ENCODE measurements at places on chromosomes 11 and 22.

- H3K27ac ChIP-seq, result no peak overlapping the region
- no peaks in the 10 kb centered on the region for H3K4me1 ChIP-seq
Observed at GRCh38 chr11:119218141-119218878, 12.2 kb downstream of the CBL start.

- H3K36me3 ChIP-seq, result no peaks in the 10 kb centered on the region
- H3K4me3 ChIP-seq, result no peak overlapping the region
- no peaks in the 10 kb centered on the region for H3K27me3 ChIP-seq
- DNase-seq, result no peak
- no peak overlapping the region for H3K27ac ChIP-seq
Observed at GRCh38 chr22:44940130-44940529, 69.7 kb downstream of the PHF21B start.

- no peaks in the 10 kb centered on the region for H3K36me3 ChIP-seq
- H3K27ac ChIP-seq, result no peak overlapping the region
- H3K4me1 ChIP-seq, result peaks cover 10% of the 10 kb centered on the region
- H3K27me3 ChIP-seq, result no peaks in the 10 kb centered on the region
- no peak overlapping the region for H3K4me3 ChIP-seq
- DNase-seq, result no peak
Observed at GRCh38 chr11:66904561-66904960, 47.7 kb downstream of the LRFN4 start.

DNA sequence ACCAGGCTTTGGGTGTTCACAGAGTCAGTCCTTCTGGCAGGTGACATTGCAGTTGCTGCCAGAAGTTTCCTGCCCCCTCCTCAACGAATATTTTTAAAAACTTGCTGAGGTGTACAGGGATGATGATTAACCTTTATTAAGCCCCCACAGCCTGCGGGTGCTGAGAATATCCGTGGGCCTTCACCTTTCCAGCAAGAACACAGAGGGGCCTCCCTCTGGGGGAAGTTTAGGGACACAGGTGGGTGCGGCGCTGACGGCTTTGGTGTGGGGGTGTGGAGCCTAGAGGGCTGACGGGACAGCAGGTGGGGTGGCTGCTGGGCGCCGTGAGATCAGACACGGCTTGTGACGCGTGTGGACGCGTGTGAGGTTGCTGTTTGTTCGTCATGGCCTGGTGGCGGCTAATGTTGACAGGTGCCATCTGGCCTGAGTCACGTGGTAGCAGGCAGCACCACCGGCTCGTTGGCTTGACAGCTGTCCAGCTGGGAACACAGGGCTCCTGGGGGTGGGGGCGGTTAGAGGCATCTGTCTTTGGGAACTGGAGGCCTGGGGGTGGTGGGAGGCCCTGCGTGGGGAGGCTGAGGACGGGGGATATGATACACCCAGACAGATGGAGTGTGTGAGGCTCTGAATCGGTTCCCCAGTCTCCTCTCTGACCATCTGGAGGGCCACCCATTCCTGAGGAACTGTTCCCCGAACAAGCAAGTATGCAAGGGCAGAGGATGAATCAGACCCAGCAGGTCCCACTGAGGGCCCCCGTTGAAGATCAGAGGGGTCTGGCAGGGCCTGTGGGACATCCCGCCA, 12.5 kb upstream of the LRRC10B start:
- H3K27ac ChIP-seq, result no peak overlapping the region
- H3K4me1 ChIP-seq, result no peaks in the 10 kb centered on the region
- no peak overlapping the region for H3K4me3 ChIP-seq
- no peak for DNase-seq
- H3K36me3 ChIP-seq, result no peaks in the 10 kb centered on the region
- no peaks in the 10 kb centered on the region for H3K27me3 ChIP-seq

Data from prostate gland (tissue), 2 donors.